ENCODE measurements at places on chromosomes 4 and X.

DNA sequence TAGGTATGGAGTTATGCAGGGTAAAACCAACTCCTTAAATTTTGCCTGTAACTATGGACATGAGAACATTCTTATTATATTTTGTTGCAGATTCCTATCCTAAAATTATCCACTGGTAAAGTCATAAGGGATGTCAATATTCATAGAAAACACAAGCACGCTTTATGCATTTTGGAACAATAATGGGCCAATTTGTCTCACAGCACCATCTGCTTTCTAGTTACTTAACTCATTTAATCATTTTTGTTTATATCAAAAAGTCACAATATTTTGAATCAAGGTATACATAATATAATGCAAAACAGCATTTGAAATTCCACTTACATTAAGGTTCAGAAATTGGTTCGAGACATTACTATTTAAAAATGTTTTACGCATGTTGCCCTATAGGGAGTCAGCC lies 203.0 kb downstream of the GABRG1 start:
- DNase-seq = no peak

DNA sequence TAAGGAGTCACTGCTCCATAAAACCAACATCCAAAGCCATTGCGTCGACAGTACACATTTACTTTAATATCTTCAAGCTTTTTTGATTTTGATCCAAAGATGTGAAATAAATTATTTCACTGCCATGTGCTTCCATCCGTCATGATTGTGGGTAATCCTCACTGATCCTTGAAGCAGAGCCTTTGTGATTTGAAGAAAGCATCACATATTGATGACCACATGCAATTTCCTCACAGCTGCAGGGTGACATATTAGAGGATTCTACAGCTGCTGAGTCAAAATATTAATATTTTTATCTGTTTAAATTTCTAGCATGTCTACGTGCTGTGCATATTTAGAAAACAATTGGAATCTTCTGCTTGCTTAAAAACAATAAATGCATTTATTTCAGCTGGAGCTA lies 196.8 kb upstream of the ANXA3 start:
- no peak for DNase-seq

- DNase-seq = no peak
Observed at GRCh38 chr4:41410049-41410448, 127.9 kb upstream of the LIMCH1 start.

- no peak for DNase-seq
Observed at GRCh38 chrX:13791559-13791958, 25.3 kb downstream of the GPM6B start.

GRCh38 chr4:183287309-183287659 lies 32.8 kb downstream of the CLDN22 start:
- DNase-seq = no peak

GRCh38 chr4:47715716-47716416 lies 122.0 kb downstream of the CORIN start:
- no peak for DNase-seq

DNA sequence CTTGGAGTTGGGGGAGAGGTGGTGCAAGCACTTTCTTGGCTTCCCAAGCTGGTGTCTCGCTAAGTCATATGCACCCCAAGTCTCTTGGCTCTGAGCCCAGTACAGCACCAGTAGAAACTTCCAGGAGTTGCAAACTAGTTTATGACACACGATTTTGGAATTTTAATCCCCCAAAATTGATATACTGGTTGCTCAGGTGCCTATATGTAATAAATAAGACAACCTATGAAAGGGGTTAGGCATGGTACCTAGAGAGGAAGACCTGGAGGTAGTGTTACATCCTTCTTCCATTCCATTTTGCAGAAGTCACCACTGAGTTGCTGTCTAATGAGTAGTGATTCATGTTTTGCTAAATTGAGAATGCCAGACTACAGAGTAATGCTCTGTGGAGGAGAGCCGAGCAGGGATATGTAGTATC lies 4.3 kb upstream of the SLC4A4 start:
- DNase-seq = no peak

GRCh38 chr4:145734576-145735346 lies 54.8 kb downstream of the C4orf51 start:
- DNase-seq = no peak

DNA sequence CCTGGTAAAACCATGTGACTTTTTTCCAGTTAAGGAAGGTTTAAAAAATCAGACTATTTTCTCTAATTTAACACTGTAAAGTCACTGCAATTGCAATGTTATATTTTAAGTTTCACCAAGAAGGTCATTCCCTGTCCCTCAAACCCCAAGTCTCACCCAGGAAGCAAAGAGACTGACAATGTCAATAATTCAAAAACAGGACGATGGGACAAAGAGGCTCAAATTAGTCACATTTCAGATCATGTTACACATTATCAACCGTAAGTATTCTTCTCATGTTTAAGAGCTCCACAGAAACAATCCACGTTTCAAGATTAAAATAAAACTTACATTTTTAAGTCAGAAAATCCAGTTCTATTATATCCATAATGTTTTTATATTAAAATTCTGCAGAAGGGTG lies 13.2 kb downstream of the SHISA3 start:
- no peak for DNase-seq

DNA sequence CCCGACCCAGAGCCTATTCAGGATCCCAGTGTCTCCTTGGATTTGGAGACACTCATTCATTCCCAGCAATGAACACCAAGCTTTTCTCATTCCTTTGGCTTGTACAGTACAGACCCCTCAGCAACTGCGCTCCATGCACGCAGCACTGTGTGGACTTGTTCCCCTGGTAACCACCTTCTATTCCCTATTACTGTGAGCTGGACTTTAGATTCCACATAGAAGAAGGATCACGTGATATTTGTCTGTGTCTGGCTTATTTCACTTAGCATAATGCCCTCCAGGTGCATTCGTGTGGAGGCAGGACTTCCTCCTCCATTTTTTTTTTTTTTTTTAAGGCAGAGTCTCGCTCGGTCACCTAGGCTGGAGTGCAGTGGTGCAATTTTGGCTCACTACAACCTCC lies 106.4 kb downstream of the PHKA2 start:
- DNase-seq = no peak

GRCh38 chr4:182576601-182577289 lies 333.5 kb downstream of the TENM3 start:
- DNase-seq = no peak

DNA sequence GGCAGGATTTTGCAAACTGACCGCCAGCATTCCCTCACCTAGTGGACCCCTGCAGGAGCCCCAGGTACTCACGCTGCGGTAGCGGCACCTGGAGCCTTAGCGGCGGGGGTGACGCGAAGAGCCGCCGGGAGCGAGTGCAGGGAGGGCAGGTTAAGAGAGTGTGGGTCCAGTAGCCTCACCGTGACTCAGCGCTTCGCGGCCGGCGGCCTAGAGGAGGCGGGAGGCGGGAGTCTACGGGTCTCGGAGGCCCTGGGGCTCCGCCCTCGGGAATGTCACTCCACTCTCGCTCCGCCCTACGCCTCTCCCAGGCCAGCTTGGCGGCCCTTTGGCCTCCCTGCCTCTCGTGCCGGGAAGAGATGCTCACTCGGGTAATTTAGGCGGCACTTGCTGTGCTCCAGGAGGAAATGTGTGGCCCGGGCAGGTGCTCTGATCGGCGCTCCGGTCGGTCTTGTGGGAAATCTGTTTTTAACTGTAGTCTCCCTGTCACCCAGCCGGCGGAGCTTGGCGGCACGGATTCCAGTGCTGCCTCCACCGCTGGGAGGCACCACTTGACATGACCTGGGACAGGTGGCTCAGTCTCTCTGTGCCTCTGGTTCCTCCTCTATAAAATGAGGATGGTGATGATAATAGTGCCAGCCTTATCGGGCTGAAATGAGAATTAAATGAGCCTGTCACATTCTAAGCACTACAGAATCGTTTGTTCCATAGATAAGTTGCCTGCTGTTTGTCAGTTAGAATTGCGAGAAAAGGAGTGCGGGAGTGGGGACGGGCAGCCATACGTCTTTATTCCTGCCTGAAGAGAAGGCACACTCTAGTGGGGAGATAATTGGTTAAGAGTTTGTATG lies at the start of gene PIR:
TSS of gene PIR (minus strand) at position 216 of the 845 bp plus-strand sequence. CDS start 2,076 bp downstream, outside the sequence.
- peak; percentile 45 for DNase-seq

- no peak for DNase-seq
Observed at GRCh38 chr4:36322921-36323354, 41.5 kb downstream of the DTHD1 start.

DNA sequence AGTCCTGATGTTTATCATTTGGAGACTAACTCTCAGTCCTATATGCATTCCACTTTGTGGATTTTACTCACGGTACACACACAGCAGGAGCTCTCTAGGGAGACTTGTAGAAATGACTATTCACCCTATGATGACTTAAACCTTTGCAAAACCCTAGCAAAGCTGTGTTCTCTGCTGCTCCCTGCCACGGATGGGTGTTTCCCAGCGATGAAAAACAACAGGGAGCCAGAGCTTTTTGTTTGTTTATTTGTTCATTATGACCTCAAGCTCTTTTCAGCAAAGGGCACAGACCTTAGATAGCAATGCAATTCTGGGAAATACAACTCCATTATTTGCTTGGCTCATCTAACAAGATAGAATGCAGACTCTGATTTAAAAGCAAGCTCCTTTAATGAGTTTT lies 156.6 kb downstream of the GRIA3 start:
- no peak for DNase-seq

DNA sequence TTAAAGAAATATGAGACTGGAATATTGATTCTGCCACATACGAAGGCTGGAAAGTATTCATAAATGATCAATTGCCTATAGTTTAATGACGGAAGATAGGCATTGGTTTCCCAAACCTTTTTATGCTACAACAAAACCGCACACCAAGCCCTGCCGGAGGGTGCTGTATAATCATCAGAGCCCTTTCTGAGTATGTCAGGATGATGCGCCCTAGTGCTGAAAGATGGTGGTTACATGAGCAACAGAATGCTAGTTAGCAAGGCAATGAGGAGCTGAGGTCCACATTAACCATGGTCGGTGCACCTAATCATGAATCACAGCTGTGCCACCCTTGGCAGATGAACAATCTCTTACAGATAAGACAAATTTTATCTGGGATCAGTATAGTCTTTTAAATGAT lies 491.1 kb downstream of the PACRGL start:
- no peak for DNase-seq

DNA sequence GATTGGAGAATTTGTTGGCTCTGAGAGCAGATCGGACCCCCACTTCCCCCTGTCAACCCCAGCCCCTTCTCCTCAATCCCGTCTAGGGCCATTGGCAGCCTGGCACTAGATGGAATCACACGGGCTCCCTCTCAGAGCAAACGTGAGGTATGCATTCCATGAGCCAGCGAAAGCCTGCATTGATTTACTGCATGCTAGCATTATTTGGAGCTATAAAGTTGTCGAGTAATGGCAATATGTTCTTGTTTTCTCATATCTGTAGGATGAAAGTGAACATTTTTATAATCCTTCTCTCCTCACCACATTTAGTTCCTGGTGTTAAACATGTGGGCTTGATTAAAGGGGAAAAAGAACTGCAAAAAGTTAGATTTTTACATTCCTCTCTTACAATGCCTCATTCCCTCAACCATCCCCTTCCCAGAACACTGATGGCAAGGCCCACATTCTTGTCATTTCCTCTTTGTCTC lies 159.2 kb downstream of the SPRY1 start:
- DNase-seq = no peak

DNA sequence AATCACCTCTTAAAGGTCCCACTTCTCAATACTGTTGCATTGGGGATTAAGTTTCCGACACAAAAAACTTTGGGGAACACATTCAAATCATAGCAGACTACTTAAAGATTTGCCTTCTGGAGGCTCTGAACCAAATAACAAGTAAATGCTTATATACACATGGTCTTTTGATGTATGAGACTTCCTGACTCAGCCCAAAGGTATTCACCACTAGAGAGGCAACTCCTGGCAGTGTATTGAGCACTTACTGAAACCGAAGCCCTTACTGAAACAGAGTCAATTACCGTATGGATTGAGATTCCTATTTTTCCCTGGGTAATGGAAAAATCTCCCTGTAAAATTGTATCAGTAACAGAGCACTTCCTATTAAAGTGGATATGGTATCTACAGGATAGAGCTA lies 45.4 kb downstream of the ZCCHC13 start:
- DNase-seq = no peak

DNA sequence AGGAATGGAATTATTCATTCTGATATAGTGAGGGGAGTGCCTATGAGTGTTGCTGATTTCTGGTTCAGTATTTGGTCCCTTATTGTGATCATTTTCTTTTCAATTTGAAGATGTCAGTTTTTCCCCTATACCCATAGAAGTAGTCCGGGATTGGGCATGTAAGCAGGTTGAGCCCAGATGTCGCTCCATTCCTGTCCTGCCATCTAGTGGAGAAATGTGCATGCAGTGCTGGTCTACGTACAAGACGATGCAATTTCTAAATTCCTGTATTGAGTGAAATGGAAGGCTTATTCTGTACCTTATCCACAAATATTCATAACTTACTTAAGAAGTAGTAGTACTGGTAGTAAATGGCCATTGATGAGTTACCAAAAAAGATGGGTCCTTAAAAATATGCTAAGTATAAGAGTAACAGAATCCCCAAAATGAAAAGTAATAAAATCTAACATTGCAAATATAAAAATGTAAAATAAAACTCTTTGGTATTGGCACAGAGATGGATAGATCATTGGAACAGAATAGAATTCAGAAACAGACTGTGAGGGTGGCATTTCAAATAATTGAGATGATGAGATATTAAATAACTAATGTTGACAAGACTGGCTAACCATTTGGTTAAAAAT lies 60.9 kb downstream of the UGT8 start:
- no peak for DNase-seq

DNA sequence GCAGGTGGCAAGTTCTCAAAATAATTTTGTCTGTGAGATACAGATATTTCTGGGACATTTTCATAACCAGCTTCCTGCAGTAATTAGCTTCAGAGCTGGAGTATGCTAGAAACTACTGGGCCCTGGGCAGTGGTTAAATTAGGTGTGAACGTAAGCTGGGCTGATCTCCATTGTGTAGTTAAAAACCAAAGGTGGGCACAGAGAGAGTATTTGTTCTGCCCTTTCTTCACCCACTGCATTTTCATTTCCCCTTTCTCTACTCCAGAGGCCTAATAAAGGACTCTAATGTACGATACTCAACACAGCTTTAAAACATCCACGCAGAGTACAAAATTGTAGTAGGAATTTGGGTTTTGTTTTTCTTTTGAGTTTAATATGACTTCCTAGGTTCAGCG lies 252.7 kb downstream of the SPRY1 start:
- no peak for DNase-seq

DNA sequence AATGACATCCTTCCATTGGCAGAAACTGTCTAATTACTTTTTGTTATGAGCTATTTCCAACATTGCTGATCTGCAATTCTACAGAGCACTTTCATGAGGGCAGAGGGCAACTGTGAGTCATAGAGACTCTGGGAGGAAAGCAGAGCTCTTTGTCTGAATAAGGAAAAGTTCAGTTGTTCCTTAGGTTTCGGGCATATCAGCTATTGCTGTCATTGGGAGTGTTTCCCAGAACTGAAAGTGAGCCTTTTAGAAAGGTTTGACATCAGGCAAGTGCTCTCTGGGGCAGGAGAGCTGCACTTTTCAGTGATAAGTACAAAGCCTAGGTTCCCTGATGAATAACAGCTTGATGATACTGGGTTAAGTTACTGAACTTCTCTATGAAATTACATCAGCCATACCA lies 119.2 kb upstream of the EDNRA start:
- no peak for DNase-seq
